Stimulated activated CD4-positive, alpha-beta T cell treated with anti-CD3 and anti-CD28 coated beads, Interleukin-15, amount 100 ng/mL, for 24 hours (primary cell): ENCODE measurements at places on chromosomes 1 and 21.

DNA sequence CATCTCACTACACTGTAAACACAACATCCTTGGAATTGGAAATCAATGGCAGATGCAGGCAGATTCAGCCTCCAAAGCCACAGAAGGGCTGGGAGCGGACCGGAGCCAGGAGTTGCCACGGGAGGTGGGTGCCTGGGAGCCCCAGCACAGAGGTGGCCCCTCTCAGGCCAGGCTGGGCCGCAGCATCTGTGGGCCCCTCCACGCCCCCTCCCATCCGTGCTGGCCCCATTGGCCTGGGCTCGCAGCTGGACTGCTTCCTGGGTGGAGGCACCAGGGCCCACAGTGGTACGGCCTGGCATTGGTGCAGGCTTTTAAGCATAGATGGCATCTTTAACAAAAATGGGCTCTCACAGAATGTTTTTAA is 64.2 kb downstream of the SLX9 start:
- DNase-seq, result no peak

- no peak for DNase-seq
Measured at GRCh38 chr1:231611851-231612250, 14.7 kb upstream of the DISC1 start.

DNA sequence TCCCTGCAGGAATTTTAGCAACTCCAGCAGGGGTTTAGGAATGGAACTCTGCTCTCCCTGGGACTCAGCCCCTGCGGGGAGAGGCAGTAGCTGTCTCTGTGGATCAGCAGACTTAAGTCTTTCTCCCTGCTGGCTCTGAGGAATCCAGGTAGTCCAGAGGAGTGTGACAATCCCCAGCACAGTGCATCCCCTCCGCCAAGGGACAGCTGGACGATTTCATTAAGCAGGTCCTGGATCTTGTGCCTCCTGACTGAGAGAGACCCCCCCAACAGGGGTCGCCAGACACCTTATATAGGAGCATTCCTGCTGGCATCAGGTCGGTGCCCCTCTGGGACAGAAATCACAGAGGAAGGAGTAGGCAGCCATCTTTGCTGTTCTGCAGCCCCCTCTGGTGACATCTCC is 30.6 kb downstream of the AKT3 start:
- no peak for DNase-seq

GRCh38 chr1:40401473-40402201 is 28.1 kb downstream of the SMAP2 start:
- no peak for DNase-seq

- no peak for DNase-seq
Measured at GRCh38 chr21:45453308-45453950, 48.5 kb downstream of the COL18A1 start.
